ENCODE measurements at places on chromosomes 16 and 17. TPM values are rescaled to one million over a fixed set of nuclear protein-coding genes. Genes with fewer than 3 reads are reported as not detected.

The CLEC18B gene
- total RNA-seq = 5.5 TPM

The ZNF750 gene
- total RNA-seq = not detected

The ITGB4 gene
- total RNA-seq = 307 TPM

The AANAT gene
- total RNA-seq = not detected

The ABCA10 gene
- total RNA-seq = 3.1 TPM

The PLEKHG4 gene
- total RNA-seq = 10.5 TPM

The MCRIP1 gene
- 21.2 TPM for total RNA-seq

The SLC5A2 gene
- 0.70 TPM for total RNA-seq

The BOLA2B gene
- 152 TPM for total RNA-seq

The CORO1A gene
- 25.2 TPM for total RNA-seq

The TBC1D3K gene
- total RNA-seq = not detected

The KRT23 gene
- total RNA-seq = not detected

DNA sequence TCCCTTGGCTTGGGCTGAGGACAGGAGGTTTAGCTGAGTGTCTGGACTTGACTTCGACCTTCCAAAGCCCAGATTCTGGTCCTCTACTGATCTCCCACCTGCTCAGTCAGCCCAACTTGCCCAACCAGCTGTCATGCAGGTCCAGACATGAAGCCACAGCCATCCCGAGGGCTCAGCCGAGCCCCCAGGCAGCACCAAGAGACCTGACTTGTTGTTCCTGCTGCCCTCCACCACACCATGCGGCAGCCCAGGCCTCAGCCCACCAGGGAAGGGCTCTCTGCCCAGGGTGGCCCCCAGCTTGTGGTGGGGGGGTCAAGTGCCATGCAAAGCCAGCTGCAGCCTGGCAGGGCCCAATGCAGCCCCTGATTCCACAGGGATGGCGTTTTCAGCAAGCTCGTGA lies 17.2 kb upstream of the CACNG4 start:
- no peak for DNase-seq

- no peak for DNase-seq
Measured at GRCh38 chr16:47523342-47524006, 62.3 kb downstream of the PHKB start.

GRCh38 chr16:47045459-47045858 lies 72.0 kb upstream of the DNAJA2 start:
- DNase-seq = no peak

DNA sequence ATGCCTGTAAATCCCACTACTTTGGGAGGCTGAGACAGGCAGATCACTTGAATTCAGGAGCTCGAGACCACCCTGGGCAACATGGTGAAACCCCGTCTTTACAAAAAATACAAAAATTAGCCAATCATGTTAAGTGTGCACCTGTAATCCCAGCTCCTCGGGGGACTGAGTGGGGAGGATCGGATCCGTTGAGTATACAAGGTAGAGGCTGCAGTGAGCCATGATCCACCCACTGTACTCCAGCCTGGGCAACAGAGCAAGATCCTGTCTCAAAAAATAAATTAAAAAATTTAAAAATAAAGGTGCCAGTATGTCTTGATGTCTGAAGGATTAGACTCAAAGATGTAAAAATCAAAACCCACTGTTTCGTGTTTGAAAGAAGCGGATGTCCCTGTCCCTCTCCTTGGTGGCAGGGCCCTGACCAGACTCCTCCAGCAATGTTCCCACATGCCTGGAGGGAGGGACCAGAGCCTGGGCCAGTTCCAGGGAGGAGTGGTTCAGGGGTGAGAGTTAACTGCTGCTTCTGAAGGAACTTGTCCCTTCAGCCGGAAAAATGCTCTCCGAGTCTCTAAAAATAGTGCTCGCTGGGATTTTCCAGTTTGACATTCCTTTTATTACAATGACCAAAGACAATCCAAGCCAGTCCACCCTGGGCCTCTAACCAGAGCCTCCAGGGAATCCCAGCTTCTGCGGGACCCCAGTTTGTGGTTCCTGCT lies 9.4 kb upstream of the CMTM4 start:
- DNase-seq = peak; percentile 77

DNA sequence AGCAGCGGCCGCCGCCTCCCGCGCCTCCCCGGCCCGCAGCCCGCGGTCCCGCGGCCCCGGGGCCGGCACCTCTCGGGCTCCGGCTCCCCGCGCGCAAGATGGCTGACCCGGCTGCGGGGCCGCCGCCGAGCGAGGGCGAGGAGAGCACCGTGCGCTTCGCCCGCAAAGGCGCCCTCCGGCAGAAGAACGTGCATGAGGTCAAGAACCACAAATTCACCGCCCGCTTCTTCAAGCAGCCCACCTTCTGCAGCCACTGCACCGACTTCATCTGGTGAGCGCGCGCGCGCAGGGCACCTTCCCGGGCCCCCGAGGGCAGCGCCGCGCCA lies 258 bp downstream of the PRKCB start:
- no peak for DNase-seq

DNA sequence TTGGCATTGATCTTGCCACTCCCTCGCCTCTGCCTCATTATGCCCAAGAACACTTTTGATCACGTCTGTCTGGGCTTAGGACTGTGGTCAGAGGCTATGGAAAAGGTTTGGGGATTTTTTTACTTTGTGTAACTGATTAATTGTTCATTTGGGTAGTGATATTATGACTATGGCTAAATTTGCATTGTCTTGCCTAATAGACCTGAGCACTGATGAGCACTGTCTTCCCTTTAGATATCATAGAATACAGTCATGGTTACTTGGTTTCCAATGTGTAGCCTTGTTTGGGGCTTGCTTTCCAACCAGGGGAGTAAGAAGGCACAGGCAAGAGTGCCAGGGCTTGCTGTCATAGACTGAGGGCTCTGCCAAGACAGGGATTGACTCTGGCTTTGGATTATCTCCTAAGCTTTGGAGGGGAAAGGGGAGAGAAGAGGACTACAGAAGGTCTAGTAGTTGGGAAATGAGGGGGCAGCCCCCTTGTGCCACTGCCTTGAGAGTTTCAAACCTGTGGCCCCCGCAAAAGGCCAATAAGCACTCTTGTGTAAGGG lies 13.7 kb downstream of the LIMD2 start:
- no peak for DNase-seq

GRCh38 chr16:20884240-20884556 lies 16.0 kb downstream of the DCUN1D3 start:
- no peak for DNase-seq

- peak; percentile 47 for DNase-seq
Measured at GRCh38 chr16:9260666-9261065, 169.2 kb downstream of the HAPSTR1 start.

DNA sequence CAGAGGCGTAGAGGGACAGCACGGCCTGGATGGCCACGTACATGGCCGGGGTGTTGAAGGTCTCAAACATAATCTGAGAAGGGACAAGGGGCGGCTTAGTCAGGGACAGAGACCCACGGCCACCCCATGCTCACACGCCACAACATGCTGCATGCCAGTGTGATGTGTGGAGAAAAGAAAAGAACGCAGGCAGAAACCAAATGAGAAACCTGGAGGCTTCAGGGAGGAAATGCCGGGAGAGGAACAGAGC lies 1.1 kb downstream of the ACTG1 start:
- DNase-seq = no peak

DNA sequence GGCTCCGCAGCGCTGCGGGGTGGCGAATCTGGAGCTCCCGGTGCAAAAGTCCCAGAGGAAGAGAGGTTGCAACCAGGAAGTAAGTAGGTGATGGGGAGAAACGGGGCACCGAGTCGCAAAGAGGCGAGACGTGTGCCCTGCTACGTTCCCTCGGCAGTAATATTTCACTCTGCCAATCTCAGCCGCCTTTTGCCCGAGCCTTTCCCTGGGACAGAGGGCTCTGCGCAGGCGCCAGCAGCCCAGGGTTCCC lies at the start of gene NR1D1:
Gene NR1D1, minus strand, starts transcription at position 171 of the 250 bp plus-strand sequence. CDS start 495 bp downstream, outside the sequence.
- no peak for DNase-seq

- no peak for DNase-seq
Measured at GRCh38 chr16:14452066-14452465, 178.0 kb downstream of the PARN start.

GRCh38 chr17:6473128-6473767 lies 29.0 kb downstream of the PIMREG start:
- peak; percentile 86 for DNase-seq

- DNase-seq = no peak
Measured at GRCh38 chr17:70702683-70703255, 533.4 kb downstream of the KCNJ2 start.

- no peak for DNase-seq
Measured at GRCh38 chr16:9119795-9120194, 28.4 kb downstream of the HAPSTR1 start.

All from mucosa of descending colon (tissue), 3 donors.